Foreskin fibroblast (primary cell): ENCODE measurements at places on chromosomes 3 and 15.

GRCh38 chr3:51942603-51943450, 664 bp downstream of the PARP3 start:
- DNase-seq: peak; percentile 89

DNA sequence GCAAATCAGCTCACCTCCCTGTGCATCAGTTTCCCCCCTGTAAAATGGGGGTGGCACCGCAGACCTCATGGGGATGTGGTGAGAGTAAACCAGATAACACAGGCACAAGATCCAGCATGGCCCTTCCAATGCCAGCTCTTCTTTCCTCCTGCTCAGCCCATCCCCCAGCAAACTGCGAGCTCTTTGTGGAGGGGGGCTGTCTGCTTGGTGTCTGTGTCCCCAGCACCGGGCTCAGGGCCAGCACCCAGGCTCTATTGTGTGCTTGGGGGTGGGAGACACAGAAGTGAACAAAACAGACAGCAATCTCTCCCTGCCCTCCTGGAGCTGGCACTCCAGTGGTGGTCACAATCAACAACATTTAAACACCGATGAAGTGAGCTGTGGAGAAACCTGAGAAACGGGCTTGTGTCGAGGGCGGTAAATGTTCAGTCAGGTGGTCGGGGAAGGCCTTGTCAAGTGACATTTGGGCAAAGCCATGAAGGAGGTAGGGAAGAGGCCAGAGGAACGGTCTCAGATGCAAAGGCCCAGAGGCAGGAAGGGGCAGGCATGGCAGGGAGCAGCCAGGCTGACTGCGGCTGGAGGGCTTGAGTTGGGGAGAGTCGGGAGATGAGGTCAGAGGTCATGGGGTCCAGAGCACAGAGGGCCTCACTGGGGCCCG, 28.4 kb downstream of the GRIP2 start:
- no peak for DNase-seq

- no peak for DNase-seq
Measured at GRCh38 chr3:52119826-52120225, 34.4 kb downstream of the POC1A start.

GRCh38 chr3:26484140-26484539, 138.4 kb upstream of the LRRC3B start:
- no peak for DNase-seq

- no peak for DNase-seq
Measured at GRCh38 chr15:85400606-85401005, 20.2 kb downstream of the AKAP13 start.

- DNase-seq: no peak
Measured at GRCh38 chr3:141642215-141642614, 95.9 kb upstream of the RNF7 start.

DNA sequence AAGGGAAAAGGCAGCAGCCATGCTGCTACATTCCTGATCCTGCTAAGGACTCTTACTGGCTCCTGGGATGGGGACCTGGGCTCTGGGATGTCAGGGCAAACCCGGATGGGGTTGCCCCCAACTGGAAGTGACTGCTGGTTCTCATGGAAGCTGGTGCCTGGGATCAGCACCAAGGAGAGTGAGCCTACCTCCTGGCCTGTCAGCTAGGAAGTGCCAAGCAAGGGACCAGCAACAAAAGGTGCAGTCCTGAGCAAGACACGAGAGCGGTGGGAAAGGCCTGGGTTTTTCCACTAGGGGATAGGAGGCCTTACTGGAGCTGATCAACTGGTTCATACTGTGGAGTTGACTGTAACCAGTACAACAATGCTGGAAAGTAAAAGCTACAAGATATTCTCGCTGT, 47.9 kb upstream of the SYNM start:
- DNase-seq: no peak

DNA sequence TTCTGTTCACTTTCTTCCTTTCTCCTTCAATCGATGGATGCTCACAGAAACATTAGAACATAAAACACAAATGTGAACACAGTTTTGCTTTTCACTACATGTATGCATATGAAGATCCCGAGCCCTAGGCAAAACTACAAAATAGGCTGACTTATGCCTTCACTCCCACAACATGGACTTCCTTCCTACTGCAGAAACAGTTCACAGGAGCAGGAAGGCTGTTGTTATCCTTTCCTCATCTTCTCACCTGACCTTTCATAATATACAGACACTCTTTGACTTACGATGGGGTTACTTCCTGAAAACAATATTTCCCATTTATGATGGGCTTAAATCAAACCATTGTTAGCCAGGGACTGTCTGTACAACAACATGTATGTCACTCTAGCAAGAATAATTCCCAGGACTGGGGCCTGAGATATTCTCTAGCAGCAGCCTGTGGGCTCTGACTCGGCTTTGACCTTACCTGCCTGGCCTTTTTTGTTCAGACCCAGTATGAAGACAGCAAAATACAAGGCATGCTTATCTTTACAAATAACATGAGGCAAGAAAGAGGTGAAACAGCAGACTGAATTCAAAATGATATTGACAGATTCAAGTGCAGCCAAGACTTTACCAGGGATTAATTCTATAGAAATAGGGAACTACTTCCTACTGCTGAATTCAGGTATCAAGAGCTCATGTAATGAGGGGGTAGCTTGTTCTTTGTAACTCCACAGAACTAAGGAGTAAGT, 51.8 kb upstream of the PLXND1 start:
- no peak for DNase-seq

DNA sequence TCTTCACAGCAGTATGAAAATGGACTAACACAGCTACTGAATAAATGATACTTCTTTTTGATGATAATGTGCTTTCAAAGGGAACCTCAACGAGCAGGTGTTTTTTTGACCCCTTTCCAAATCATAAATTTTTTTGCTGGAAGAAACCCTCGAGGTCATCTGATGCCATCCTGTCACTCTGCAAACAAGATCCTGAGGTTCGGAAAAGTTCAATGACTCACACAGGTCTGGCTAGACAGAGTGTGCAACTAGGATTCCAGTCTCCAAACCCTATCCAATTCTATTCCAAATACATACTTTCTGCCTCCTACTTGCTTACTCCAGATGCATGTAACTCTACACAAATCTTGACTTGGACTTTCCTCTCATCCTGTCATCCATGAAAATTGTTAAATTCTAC, 124.7 kb downstream of the NEDD4 start:
- DNase-seq: no peak

GRCh38 chr3:178856804-178857203, 214.8 kb downstream of the ZMAT3 start:
- DNase-seq: peak; percentile 21

DNA sequence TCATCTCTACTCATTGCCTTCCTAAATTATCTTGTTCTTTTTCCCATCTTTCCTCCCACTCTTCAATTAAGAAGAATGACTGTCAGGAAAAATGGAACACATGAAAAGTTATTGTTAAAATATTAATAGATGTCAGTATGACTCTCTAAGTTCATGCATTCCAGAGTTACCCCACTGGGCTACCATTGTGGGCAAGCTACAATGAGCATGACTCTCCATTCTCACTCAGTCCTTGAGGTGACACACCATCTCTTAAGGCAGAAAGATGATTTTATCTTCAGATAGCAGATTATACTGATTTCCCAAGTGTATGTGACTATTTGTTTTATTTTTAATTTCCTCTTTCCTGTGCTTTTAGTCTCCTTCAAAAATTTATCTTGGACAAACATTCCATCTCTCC, 144.3 kb downstream of the ALCAM start:
- no peak for DNase-seq

- DNase-seq: peak; percentile 62
Measured at GRCh38 chr15:29135309-29135657, 134.3 kb downstream of the NSMCE3 start.

DNA sequence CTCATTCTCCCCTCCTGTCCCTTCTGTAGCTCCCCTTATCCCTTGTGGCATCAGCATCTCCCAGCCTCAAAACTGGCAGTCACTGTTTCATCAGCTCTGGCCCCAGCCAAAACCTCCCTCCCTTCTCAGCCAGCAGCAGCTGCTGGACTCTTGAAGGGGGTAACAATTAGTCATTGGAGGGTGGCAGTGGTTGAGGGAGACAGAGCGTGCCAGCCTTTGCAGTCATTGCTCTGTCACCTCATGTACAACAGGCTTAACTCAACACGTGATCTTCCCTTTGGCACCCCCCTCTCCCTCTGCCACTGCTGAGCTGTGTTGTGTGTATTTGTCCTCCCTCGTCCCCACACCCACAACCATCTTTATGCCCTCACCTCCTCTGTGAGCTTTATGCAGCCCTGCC, 28.2 kb downstream of the RBP2 start:
- DNase-seq: peak; percentile 18

DNA sequence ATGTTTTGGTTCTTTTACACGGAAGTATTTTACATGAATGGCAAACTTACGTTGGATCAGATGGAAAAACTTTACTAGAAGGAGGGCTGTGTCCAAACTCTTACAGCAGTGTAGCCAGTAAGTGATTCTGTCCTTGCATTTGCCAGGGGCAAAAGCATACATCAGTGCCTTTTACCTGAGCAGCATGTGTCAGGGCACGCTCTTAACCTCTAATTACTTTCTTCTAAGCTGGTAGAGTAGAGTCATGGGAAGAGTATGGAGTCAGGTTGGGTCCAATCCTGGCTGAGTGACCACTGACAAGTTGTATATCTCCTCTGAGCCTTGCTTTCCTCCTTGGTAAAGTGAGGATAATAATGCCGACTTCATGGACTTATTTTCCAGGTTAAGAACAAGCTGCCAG, 47.1 kb downstream of the RYR3 start:
- DNase-seq: no peak

DNA sequence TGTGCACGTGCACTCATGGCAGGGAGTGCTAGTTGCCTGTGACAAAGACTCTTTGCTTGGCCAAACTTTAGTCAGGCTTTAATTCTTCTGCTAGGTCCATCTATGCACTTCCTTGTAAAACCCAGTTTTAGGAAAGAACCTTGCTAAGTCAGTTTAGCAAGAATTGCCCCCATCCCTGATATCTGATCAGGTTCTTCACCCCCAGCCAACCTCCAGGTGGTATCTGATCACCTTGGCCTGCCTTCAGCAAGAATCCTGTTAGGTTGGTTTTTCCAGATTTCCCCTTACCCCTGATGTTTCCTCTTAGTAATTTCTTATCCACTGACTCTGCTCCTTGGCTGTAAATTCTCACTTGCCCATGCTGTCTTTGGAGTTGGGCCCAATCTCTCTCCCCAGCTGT, 8.4 kb downstream of the HSPBAP1 start:
- DNase-seq: no peak

DNA sequence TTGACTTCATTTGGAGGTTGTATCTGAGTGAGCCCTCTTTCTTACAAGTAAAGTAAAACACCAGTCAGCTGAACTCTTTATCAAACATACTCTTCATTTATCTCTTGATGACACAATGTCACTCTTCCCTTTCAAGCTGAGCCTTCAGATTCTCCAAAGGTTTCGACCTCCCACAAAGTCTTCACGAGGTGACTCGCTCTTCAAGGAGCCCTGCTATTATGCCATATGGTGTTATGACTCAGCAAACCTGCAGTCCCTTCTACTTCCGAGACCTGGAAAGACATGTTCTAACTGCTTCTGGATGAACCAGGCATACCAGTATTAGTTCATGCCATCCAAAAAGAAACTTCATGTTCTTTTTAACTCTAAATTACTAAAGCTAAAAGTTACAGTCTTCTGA, 23.1 kb downstream of the AADAC start:
- DNase-seq: peak; percentile 75

GRCh38 chr15:41876007-41876406, 17.8 kb downstream of the SPTBN5 start:
- no peak for DNase-seq

GRCh38 chr3:51283421-51283820, 101.7 kb upstream of the MANF start:
- no peak for DNase-seq

DNA sequence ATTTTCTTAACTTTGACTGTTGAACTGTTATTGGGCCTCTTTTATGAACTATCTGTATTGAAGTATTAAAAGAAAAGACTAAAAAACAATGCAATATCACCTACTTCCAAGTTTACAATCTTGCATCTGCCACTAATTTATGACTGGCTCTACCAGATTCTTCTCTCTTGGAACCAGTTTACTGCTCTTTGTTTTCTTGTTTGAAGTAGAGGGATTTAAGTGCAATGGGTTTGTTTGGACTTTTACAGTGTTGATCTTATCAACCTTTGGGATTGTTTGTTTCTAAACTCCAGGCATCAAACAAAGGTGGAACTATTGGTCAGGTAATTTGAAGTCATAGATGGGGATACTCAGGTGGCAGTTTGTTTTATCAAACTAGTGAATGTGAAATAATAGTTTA, 43.0 kb upstream of the MEIS2 start:
- DNase-seq: no peak

GRCh38 chr15:51240066-51240465, 98.3 kb downstream of the CYP19A1 start:
- DNase-seq: no peak

- no peak for DNase-seq
Measured at GRCh38 chr3:45779746-45780735, 16.3 kb downstream of the SLC6A20 start.

DNA sequence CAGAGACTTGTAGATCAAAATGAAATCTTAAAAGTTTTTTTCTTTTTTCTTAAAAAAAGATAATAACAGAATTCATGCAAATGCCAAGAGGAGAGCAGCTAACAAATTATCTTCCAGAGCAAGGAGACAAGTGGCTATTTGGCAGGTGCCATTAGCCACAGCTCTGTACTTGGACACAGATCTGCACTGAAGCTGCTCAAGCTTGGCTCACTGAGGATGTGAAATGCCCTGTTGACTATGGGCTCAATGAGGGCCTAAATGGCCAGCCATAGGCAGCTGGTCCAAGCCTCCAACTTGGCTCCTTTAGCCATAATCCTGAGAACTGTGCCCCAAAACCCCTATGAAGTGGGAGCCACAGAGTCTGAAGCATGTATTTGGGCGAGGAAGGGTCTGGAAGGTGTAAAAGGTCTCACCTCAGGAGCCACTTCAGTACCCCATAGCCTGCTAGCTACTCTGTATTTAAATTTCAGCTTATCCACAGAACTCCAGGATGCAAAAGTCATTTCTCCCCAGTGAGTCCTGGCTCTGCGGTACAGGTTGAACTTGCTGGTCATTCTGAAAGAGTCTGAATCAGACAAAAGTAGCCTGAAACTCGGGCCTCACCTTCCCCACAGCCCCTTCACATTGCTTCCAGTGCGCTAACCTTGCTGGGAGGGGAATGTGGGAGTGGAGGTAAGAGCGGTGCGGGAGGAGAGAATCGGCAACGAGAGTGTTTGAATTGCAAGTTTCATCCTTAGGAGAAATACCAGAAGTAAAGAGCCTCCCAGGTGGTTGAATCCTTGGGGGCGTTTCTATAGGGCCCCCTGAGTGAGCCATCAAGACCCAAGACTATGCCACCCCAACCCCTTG, 48.0 kb downstream of the ZIC4 start:
- DNase-seq: no peak

GRCh38 chr15:65450556-65450955, 27.8 kb upstream of the IGDCC4 start:
- no peak for DNase-seq

- no peak for DNase-seq
Measured at GRCh38 chr3:195094191-195094921, 176.6 kb downstream of the XXYLT1 start.
